Stimulated activated CD8-positive, alpha-beta memory T cell treated with anti-CD3 and anti-CD28 coated beads, Interleukin-12 subunit alpha, Interleukin-12 subunit beta, amount 100 ng/mL, for 1 hour (primary cell): ENCODE measurements at places on chromosomes 2 and 18.

- DNase-seq: no peak
Measured at GRCh38 chr2:119219873-119220272, 3.8 kb upstream of the STEAP3 start.

DNA sequence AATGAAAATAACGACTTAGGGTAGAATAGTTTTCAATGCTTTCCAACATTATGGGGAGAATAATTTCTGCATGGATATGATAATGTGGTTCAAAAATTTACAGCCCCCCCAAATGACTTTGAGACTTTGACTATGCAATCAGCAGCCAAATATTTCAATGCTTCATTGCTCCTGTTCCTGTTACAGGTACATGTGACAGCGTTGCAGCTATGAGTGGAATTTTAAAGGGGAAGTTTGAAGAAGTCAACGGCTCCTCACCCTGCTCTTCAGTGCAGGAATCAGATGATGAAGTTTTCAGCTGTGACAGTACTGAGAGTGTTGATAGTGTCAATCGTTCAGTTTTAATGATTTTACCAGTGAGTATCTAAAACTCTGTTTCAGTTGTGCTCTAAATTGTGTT lies 25.1 kb downstream of the CSRNP3 start:
- DNase-seq: no peak

- no peak for DNase-seq
Measured at GRCh38 chr2:189248141-189248540, 68.6 kb upstream of the COL5A2 start.

DNA sequence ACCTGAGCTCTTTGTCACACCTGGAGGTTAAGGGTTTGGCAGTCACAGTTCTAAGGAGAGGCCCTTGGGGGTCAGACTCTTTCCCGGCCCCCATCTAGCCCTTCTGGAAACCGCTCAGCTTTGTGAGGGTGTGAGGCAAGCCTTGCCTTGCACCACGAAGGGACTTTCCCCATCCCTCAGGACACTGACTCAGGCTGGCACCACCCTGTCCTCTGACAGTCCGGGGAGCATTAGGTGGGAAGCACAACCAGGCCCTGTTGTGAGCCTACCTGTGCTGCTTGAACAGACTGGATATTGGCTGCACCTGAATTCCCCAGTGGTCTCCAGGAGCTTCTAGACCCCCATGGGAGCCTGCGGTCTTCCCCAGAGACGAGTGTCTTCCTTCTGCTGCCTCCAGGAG lies 47.0 kb upstream of the GBX2 start:
- DNase-seq: no peak

GRCh38 chr2:85596026-85596333 lies 435 bp downstream of the RNF181 start:
- DNase-seq: no peak

- DNase-seq: no peak
Measured at GRCh38 chr2:132659331-132659730, 10.7 kb downstream of the LYPD1 start.

GRCh38 chr18:68779169-68779568 lies 18.7 kb upstream of the CCDC102B start:
- no peak for DNase-seq

- no peak for DNase-seq
Measured at GRCh38 chr2:174870787-174871186, 106.5 kb upstream of the CHRNA1 start.
